ENCODE measurements at places on chromosomes 1 and 21. TPM values are rescaled to one million over a fixed set of nuclear protein-coding genes. Genes with fewer than 3 reads are reported as not detected.

DNA sequence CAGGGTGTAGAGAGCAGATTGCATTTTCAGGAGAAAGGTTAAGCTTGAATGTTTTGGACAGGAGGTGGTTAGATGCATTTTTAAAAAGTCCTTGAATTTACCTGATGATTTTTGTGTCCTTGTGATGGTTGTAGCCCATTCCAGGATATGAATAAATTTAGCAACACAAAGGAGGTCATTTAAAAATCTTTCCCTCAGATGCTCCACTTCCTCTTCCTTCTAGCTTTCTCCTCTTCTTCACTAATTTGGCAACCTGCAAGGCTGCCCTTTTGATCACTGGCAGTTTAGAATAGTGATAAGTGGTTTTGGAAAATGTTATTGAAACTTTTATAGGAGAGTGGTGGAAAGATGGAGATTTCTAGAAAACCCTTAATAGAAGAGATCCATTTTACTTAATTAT, 124.0 kb downstream of the LMO4 start:
- DNase-seq, result no peak

The XKR8 gene
- 3.6 TPM for total RNA-seq

- no peak for DNase-seq
Measured at GRCh38 chr1:174051956-174052355, 29.8 kb upstream of the RC3H1 start.

The AMY1A gene
- total RNA-seq, result not detected

- DNase-seq, result peak; percentile 22
Measured at GRCh38 chr21:46188226-46189212, 4.3 kb upstream of the SPATC1L start.

The STUM gene
- not detected for total RNA-seq

DNA sequence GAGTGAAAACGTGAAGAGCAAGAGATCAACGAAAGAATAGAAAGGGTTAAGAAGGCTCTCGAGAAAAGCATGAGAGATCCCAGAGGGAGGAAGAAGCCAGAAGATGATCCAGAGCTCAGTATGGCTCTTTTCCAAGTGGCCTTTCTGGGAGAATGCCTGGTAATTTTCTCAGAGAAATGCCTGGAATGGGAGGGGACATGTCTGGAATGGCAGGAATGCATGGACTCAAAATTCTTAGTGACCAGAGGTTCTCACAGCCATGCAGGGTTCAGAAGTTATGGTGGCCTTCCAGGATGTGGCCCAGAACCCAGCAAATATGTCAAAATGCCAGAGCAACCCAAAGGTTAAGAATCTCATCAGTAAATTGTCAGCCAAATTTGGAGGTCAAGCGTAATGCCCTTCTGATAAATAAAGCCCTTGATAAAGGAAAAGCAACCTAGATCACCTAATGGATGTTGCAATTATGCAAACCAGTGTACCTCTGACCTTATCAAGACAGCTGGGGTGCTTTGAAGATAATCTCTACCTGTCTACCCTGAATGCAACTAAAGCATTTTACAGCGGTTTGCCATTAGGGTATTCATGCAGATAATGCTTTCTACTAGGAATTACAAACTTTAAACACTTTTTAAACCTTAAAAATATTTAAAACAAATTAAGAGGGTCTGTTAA, 53.1 kb downstream of the NBPF6 start:
- DNase-seq, result no peak

GRCh38 chr21:41170859-41171609, 3.1 kb downstream of the BACE2 start:
- no peak for DNase-seq
